Left lung (tissue), 14 donors: ENCODE measurements at places on chromosomes 6 and 20. TPM values are rescaled to one million over a fixed set of nuclear protein-coding genes. Genes with fewer than 3 reads are reported as not detected.

DNA sequence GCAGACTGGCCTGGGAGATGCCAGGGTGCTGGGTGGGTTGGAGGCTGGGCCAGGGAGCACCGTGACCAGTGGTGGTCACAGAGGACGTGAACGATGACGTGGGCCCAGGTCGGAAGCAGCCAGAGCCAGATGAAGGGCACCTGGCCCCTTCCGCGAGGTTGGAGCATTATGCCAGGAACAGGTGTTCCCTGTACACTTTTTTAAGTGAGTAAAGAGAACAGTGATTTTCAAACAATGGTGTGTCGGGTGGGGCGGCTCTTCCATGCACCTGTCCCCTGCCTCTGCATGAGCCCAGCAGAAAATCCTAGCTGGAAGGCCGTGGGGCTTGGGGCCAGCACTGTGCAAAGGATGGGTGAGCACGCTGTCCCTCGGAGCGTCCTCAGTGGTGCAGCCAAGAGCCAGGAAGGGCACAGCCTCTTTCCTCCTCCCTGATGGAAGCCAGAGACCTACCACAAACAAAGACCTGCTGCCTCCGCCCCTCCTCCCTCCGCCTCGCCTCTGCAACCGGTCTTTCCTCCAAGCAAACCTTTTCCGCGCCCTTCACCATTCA, 350.5 kb downstream of the ZFAND3 start:
- H3K4me1 ChIP-seq: no peaks in the 10 kb centered on the region
- no peak overlapping the region for H3K4me3 ChIP-seq
- DNase-seq: no peak

Gene CLIC5
- 10.0 TPM for polyA plus RNA-seq

- no peaks in the 10 kb centered on the region for H3K4me1 ChIP-seq
- no peak for DNase-seq
- H3K4me3 ChIP-seq: no peak overlapping the region
- no peaks in the 10 kb centered on the region for H3K36me3 ChIP-seq
Observed at GRCh38 chr6:115885636-115886366, 174.9 kb downstream of the FRK start.

Gene CFAP206
- polyA plus RNA-seq: 4.3 TPM

Gene MAPK13
- polyA plus RNA-seq: 18.6 TPM

- H3K4me1 ChIP-seq: no peaks in the 10 kb centered on the region
- no peak overlapping the region for H3K4me3 ChIP-seq
- no peaks in the 10 kb centered on the region for H3K36me3 ChIP-seq
- no peak overlapping the region for H3K27ac ChIP-seq
Observed at GRCh38 chr20:51368461-51369211, 173.9 kb downstream of the NFATC2 start.

Gene FABP7
- 39.3 TPM for polyA plus RNA-seq

GRCh38 chr20:6735942-6736845, 31.3 kb upstream of the BMP2 start:
- no peaks in the 10 kb centered on the region for H3K36me3 ChIP-seq
- H3K4me1 ChIP-seq: no peaks in the 10 kb centered on the region
- DNase-seq: peak; percentile 32
- H3K4me3 ChIP-seq: no peak overlapping the region
